NCI-H510A (cell line): ENCODE measurements at places on chromosomes 16 and 17.

GRCh38 chr17:27540318-27541101 lies 84.3 kb downstream of the KSR1 start:
- DNase-seq, result peak; percentile 28

- DNase-seq, result peak; percentile 77
Measured at GRCh38 chr16:85384833-85385462, 228.2 kb upstream of the GSE1 start.

GRCh38 chr17:43411749-43412148 lies 13.0 kb downstream of the ARL4D start:
- no peak for DNase-seq

GRCh38 chr17:4540687-4541327 lies 14.4 kb downstream of the MYBBP1A start:
- no peak for DNase-seq

- DNase-seq, result no peak
Measured at GRCh38 chr17:21711182-21711581, 18.9 kb downstream of the KCNJ18 start.

DNA sequence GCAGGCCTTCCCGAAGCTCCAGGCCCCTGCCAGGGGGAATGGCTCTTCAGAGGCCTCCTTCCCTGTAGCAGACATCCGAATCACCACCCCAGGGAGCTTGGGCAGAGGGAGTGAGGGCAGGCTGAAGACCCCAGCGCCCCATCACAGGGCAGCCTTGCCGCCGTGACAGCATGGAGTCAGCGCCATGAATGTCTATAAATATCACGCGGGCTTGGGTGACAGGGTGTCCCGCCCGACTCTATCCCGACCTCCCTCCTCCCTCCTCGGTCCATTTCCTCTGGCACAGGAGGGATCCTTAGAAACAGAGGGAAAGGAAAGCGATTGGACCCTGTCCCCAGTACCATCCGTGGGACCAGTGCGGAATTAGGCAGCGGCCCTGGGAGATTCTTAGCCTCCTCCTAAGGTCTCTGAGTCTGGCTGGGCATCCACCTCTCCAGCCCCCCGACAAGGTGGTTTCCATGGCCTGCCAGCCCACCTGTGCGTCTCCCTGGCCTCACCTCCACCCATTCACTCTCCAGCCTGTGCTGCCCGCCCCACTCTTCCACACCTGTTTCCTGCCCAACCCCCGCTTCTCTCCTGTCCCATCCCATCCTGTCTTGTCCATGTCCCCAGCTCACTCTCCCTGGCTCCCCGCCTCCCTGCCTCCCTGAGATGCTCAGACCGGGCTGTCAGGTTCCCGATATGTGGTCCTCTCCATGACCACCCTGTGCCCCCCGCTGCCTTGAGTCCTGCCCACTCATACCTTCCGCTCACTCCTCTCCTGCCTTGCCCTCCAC lies 5.1 kb downstream of the ATP2A1 start:
- peak; percentile 77 for DNase-seq
